ENCODE measurements at places on chromosomes 4 and X. TPM values are rescaled to one million over a fixed set of nuclear protein-coding genes. Genes with fewer than 3 reads are reported as not detected.

SEPTIN11 gene
- polyA plus RNA-seq = 16.7 TPM

HELT gene
- polyA plus RNA-seq = not detected

QRFPR gene
- 0.48 TPM for polyA plus RNA-seq

GPR50 gene
- polyA plus RNA-seq = not detected

HDX gene
- polyA plus RNA-seq = 1.3 TPM

CFAP47 gene
- polyA plus RNA-seq = not detected

RAB41 gene
- polyA plus RNA-seq = not detected

CXorf49 gene
- not detected for polyA plus RNA-seq

DRD5 gene
- polyA plus RNA-seq = 0.07 TPM

GABRE gene
- polyA plus RNA-seq = 8.8 TPM

LPAR4 gene
- polyA plus RNA-seq = 0.14 TPM

PRDM8 gene
- polyA plus RNA-seq = 0.75 TPM

FGG gene
- 0.45 TPM for polyA plus RNA-seq

DCHS2 gene
- polyA plus RNA-seq = not detected

IL21 gene
- not detected for polyA plus RNA-seq

TMPRSS11F gene
- not detected for polyA plus RNA-seq

ELOVL6 gene
- polyA plus RNA-seq = 8.1 TPM

RENBP gene
- 13.3 TPM for polyA plus RNA-seq

DCAF8L2 gene
- polyA plus RNA-seq = not detected

SLC2A9 gene
- 5.1 TPM for polyA plus RNA-seq

GPC4 gene
- 4.9 TPM for polyA plus RNA-seq

RNF4 gene
- polyA plus RNA-seq = 16.3 TPM

CNGA1 gene
- 0.48 TPM for polyA plus RNA-seq

BTC gene
- polyA plus RNA-seq = 0.36 TPM

RBM10 gene
- polyA plus RNA-seq = 22.6 TPM

CT47B1 gene
- not detected for polyA plus RNA-seq

WAS gene
- 1.5 TPM for polyA plus RNA-seq

AGTR2 gene
- 0.25 TPM for polyA plus RNA-seq

FRMD7 gene
- polyA plus RNA-seq = 0.05 TPM

DSPP gene
- polyA plus RNA-seq = not detected

CACNA1F gene
- polyA plus RNA-seq = 0.09 TPM

IDH3G gene
- polyA plus RNA-seq = 66.9 TPM

MAGEA4 gene
- polyA plus RNA-seq = not detected

SYTL5 gene
- 0.07 TPM for polyA plus RNA-seq

CCKAR gene
- polyA plus RNA-seq = not detected

TLR3 gene
- polyA plus RNA-seq = 1.6 TPM

PHEX gene
- 0.02 TPM for polyA plus RNA-seq

HNRNPDL gene
- 181 TPM for polyA plus RNA-seq

F8A3 gene
- 0.09 TPM for polyA plus RNA-seq

CEP135 gene
- 1.3 TPM for polyA plus RNA-seq
